ENCODE measurements at places on chromosomes 2 and 18. TPM values are rescaled to one million over a fixed set of nuclear protein-coding genes. Genes with fewer than 3 reads are reported as not detected.

DNA sequence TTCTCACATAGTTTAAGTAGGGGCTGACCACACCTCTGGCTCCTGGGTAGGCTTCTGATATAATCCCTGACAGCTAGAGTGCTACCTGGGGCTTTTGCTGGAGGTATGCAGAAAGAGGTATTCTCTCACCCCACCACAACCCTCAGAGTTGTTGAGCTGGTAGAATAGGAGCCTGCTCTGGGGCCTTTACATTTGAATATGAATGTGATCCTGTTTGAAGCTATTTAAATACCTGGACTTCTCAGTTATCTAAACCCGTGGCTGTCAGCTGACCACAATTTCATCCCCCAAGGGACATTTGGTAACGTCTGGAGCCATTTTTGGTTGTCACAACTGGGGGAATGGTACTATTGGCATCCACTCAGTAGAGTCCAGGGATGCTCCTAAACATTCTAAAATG is 669.1 kb downstream of the SATB2 start:
- DNase-seq, result no peak

- no peak for DNase-seq
Observed at GRCh38 chr18:56495884-56496283, 142.5 kb downstream of the TXNL1 start.

- DNase-seq, result no peak
Observed at GRCh38 chr2:212112401-212112800, 426.2 kb downstream of the ERBB4 start.

DNA sequence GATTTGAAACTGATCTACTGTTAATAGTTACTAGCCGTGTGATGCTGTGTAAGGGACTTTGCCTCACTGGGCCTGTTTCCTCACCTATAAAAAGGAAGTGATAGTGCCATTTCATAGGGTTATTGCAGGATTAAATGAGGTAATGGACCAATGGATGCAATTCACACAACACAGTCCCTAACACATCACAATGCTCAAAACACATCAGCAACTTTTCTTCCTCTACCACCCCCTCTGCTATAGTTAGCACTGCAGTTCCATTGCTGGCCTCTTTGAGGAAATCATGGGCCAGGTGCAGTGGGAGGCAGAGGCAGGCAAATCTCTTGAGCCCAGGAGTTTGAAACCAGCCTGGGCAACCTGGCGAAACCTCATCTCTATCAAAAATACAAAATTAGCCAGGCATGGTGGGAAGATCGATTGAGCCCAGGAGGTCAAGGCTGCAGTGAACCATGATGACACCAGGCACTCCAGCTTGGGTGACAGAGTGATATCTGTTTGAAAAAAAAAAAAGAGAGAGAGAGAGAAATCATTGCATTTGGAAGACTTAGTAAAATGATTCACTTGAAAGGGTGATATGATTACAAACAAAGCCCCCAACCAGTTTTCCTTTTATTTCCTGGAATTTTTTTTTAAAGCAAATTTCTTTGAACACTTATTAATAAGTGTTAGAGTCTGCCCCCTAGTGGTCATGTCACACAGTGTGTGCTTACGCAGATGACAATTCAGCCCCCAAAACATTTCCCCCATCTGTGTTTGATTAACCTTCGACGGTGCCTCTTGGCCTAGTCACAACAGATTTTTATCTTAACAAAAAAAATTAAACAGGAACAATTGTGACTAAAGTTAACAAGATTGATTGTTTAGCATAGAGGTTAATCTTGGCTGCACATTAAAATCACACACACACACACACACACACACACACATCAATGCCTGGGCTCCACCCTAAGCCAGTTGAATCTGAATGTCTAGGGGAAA is 88.6 kb upstream of the BCL11A start:
- peak; percentile 83 for DNase-seq

- peak; percentile 45 for DNase-seq
Observed at GRCh38 chr2:121338281-121338680, 53.3 kb upstream of the TFCP2L1 start.

GRCh38 chr18:34297287-34297686 is 72.6 kb upstream of the NOL4 start:
- DNase-seq, result no peak

- peak; percentile 55 for DNase-seq
Observed at GRCh38 chr18:40159141-40160017, 1795.7 kb upstream of the PIK3C3 start.

- no peak for DNase-seq
Observed at GRCh38 chr2:168311261-168311910, 64.0 kb upstream of the STK39 start.

LBX2 gene
- total RNA-seq, result 0.12 TPM

SGO2 gene
- total RNA-seq, result 46.4 TPM

FEV gene
- not detected for total RNA-seq

TRIM43 gene
- total RNA-seq, result not detected

PROM2 gene
- 0.95 TPM for total RNA-seq

C2orf80 gene
- total RNA-seq, result not detected

SERPINB11 gene
- not detected for total RNA-seq

Measured in neural progenitor cell (in vitro differentiated cells).